Naive B cell (primary cell): ENCODE measurements at places on chromosomes 5 and 9.

DNA sequence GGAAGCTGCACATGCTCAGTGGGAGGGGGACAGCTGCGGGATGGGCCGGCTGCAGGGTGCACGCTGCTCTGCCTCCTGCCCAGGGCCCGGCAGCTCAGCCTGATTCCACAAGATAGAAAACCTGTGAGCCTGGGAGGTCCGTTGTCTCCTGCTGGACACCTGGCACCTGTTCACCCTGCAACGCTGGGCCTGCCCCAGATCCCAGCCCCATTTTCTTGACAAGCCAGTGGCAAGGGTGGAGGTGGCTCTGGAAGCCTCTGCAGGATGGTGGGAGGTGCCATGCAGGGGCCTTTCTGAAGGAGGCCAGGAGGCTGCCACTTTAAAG, 68.1 kb upstream of the RNF130 start:
- DNase-seq: no peak

DNA sequence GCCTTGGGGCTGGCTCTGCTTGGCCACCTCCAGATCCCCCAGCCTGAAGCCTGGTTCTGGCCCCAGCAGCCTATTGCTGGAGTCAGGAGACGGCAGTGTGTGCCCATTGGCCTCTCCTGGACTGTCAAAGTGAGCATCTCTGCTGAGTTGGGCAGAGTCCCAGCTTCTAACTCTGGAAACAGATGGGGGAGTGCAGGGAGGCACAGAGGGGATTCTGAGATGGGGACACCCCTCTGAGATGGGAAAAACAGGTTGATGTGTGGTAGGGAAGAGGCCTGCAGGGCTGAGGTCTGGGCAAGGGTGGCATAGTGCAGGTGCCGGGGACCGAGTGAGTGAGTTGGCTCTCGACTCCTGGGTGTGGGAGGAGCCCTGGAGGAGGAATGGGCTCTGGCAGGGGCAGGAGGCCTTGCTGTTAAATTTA, 27.5 kb downstream of the PHF2 start:
- DNase-seq: no peak

- DNase-seq: no peak
These were observed 98.1 kb downstream of the DIRAS2 start for GRCh38 chr9:90544488-90544887.

DNA sequence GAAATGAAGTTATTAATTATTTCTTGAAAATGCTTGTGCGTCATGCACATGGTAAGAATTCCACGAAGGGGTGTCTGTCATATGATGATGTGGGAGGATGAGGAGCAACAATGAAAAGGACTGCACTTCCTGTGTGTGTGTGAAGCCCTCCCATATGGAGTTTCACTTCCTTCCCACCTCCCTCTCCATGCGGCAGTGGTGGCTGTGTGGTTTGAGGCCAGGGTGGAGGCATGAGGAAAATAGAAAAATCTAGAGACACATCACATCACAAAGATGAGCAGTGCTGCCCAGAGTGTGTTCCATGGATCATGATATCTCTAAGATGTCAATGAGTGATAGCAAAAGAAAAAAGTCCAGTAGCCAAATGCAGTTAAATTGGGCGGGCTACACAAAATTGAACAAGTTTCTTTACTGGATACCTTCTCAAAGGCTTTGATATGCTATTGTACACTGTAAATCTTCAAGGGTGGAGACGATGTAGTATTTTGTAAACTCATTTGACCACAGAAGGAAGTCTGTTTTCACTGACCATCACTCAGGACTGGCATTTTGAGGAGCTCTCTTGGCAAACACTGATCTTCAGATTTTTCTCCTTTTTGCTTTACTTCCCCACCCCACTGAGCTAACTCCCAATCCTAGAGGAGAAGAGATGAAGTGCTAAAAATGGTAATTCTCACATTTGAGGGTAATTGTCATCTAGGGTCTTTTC, 55.7 kb upstream of the EQTN start:
- peak; percentile 37 for DNase-seq

DNA sequence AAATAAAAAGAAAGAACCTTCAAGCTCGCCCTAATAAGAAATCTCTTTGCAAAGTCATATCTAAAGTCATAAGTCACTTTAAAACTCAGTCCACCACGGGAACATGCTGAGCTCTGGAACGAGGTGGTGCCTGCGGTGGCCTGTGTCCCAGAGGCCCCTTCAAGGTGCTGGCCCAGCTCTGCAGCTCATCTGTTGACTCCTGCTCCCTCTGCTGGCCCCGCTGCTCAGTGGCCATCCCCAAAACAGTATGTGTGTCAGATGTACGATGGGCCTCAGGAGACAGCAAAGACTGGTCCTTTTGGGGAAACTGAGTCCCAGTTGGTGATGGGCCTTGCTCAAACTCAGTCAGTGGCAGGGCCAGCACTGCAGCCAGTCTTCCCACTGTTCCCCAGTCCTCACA, 22.8 kb upstream of the FOXB2 start:
- no peak for DNase-seq

DNA sequence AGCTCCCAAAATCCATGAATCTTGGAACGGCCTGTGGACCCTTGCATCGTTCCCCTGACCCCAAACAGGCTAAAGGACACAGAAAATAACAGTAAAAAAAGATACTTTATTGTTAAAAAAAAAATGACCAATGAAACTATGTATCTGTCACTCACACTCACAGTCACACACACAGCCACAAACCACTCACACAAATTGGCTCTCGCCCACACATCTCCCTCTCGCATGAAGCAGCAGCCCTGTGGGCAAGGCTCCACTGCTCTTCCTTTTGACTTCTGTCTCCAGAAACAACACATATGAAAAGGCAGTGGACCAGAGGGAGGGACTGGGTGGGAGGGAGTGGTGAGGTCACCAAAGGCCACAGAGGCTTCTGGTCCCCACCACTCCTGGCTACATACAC, 56.6 kb downstream of the SLC36A1 start:
- DNase-seq: no peak

- no peak for DNase-seq
These were observed 161.2 kb upstream of the CHD1 start for GRCh38 chr5:99089822-99090549.

- no peak for DNase-seq
These were observed 20.8 kb downstream of the IFNB1 start for GRCh38 chr9:21056931-21057330.

- peak; percentile 68 for DNase-seq
These were observed 62.3 kb downstream of the RAPGEF1 start for GRCh38 chr9:131677444-131678180.

DNA sequence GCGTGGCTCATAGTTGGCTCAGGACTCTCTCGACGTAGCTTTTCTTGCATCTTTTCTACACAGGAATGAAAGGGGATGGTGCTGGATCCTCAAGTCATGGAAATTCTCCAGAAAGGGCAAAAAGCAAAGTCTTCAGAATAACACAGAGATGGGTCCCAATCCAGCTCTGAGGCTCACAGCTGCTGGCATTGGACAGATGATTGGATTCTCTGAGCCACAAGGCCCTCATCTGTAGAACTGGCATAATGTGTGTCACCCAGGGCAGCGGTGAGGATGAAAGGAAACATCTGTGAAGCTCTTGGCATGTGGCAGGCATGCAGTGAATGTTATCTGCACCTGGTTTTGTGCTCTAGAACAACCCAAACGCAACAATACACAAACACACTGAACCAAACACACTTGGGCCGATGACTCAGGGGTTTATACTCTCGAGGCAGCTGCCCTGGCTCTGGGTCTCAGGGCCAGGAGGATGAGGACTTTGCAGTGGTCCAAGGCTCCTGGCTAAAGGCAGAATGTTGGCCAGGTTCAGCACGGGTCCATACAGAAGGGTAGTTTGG, 64.0 kb upstream of the UBTD2 start:
- DNase-seq: no peak
